ENCODE measurements at places on chromosomes 3 and 15.
A peak's percentile ranks its signal among the peaks of the same experiment; 100 is the strongest.

GRCh38 chr15:68470049-68470742 is 38.2 kb upstream of the ITGA11 start:
- no peak for DNase-seq

DNA sequence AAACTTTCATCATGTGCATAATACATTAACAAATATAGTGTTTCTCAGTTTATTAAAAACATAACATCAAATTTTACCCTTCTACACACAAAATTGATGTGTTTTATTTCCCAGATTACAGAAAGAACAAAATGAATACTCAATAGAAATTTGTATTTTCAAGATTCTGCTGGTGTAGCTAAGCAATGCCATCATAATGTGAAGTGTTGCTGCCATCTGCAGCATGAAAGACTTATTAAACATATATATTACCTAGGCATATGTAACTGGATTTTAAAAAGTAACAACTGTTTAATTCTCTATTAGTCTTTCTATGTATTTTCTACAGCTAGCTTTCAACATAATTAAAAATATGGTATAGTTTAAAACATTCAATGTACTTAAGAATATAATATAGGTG is 27.5 kb downstream of the PLSCR5 start:
- DNase-seq: no peak

DNA sequence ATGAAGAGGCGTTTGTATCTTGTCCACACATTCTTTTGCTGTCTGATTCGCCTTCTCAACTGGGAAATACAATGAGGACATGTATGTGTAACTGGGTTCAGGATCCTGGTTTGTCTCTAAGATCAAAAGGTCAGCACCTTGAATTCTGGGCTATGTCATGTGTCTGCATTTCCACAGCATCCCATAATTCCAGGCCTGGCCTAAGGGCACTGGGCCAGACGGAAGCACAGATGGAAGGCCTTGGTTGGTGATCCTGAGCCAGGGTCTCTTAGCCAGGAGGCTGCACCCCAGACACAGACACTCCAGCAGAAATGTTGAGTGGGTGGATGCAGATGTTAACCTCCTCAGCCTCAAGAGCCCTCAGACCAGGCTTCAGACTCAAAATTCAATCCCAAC is 23.7 kb upstream of the HERC1 start:
- no peak for DNase-seq

DNA sequence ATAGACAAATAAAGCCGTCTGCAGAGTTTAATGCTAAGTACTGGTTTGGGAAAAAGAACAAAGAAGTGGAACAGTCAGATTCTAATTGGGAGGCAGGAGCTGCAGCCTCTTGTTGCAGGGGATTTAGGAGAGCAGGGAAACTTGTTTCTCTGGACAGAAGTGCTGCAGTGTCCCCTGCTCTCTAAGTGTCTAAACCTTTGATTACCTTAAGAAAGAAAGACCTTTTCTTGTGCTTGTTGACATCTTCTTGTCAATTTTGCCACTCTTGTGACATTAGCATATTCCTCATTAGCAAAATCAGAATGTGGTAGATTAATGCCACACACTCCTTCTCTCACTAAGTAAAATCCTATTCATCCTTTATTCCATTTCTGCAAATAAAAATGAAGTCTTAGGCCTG is 38.8 kb downstream of the TRAT1 start:
- DNase-seq: no peak

- DNase-seq: no peak
Observed at GRCh38 chr15:100731267-100732152, 129.1 kb downstream of the ASB7 start.

- no peak for DNase-seq
Observed at GRCh38 chr3:185645596-185646381, 59.7 kb downstream of the SENP2 start.

DNA sequence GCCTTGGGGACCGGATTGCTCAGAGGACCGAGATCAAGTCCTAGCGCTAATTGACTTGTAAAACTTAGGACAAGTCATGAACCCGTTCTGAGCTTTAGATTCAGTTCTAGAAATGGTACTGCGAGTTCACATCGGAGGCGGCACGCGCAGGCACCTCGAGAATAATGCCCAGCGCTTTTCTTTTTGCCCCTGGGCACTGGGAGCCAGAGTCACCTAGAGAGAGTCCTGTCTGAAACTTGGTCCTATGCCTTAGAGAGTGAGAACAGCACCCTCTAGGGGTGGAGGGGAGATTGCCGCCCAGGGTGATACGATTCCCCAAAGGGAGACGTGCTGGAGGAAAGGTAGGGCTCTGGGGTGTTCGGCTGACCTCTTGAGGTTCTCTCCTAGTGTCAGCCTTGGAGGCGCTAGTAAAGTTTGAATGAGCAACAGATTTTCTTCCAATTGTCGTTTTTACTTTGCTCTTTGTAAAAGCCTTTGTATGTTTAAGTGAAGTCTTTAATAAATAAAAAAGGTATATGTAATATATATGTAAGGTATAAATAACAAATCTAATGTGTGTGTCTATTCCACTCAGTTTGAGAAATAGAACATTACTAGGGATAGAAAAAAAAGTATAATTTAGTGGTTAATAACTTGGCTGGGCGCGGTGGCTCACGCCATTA is 826 bp downstream of the EEF1AKMT4 start:
- peak; percentile 87 for DNase-seq

GRCh38 chr3:67781218-67781617 is 126.8 kb upstream of the SUCLG2 start:
- no peak for DNase-seq

- no peak for DNase-seq
Observed at GRCh38 chr3:109116031-109116430, 1.9 kb downstream of the MORC1 start.

DNA sequence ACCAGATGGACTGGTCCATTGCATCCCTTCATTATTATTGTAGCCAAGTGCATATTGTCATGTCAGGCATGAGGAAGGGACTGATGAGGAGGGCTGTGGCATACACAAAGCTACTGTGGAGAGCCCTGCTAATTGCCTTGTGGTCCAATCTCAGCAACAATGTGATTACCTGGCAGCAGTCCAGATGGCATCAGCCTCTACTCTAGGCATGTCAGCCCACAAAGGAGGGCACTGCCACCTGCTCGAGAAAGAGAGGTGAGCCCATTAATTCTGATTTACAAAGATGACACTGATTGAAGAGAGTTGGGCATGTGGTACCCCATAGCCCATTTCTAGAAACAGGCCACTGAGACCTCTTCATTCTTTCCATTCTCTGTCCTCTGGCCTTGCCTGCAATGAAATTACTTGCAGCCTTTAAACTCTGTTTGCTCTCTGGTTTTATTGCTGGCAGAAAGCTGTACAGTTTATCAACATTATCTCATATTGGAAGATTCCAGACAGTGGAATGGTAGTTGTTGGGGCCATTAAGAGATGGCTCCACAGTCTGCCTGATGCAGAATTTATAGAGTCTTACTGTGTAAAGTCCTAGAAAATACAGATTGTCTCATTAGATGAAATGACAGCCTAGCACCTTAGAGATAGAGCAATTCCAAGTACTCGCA is 307.7 kb downstream of the ARPP21 start:
- DNase-seq: no peak

GRCh38 chr15:71011503-71012155 is 103.6 kb upstream of the THSD4 start:
- DNase-seq: no peak

GRCh38 chr3:52053307-52054304 is 2.8 kb downstream of the DUSP7 start:
- DNase-seq: peak; percentile 32

GRCh38 chr15:27101982-27102381 is 131.0 kb downstream of the GABRG3 start:
- no peak for DNase-seq

- DNase-seq: no peak
Observed at GRCh38 chr15:95448531-95449229, 881.8 kb upstream of the NR2F2 start.

- DNase-seq: no peak
Observed at GRCh38 chr15:81029414-81030300, 28.9 kb downstream of the TLNRD1 start.

DNA sequence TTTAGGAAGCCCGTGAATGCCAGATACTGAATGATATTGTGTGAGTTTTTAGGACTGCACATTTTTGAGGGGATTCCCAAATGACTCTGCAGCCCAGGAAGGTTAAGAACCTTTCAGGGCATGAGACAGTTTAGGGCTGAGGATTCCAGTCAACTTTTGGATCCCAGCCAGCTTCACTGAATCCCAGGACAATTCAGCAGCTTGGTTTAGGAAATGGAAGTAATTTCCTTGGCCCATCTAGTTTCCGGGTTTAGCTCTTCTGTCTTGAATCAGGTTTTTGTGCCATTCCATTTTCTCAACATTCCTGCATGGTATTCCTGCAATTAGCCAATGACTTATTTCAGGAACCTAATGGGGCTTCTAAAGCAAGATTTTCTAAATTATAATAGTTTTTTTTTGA is 253.9 kb downstream of the LSAMP start:
- no peak for DNase-seq

- no peak for DNase-seq
Observed at GRCh38 chr15:77684341-77685081, 51.8 kb upstream of the LINGO1 start.

DNA sequence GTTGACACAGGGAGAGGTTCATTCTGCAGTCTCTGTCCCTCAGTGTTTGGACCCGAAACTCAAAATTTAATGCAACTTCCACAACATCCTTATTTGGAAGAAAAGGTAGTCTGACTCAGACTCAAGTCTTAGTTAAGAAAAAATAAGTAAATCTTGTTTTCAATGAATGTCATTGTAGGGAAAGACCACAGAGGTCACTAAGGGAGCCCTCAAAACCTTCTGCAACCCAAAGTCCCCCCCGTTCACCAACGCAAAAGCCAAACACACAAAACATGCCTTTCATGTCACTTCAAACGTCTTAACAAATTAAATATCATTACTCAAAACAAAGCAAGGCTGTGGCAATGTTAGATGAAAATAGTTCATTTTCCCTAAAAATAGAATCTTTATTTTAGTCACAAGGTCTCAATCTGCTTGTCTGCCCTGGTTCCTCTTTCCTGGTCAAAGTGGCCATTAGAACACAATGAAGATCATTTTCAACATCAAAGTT is 20.9 kb upstream of the SSUH2 start:
- DNase-seq: no peak

DNA sequence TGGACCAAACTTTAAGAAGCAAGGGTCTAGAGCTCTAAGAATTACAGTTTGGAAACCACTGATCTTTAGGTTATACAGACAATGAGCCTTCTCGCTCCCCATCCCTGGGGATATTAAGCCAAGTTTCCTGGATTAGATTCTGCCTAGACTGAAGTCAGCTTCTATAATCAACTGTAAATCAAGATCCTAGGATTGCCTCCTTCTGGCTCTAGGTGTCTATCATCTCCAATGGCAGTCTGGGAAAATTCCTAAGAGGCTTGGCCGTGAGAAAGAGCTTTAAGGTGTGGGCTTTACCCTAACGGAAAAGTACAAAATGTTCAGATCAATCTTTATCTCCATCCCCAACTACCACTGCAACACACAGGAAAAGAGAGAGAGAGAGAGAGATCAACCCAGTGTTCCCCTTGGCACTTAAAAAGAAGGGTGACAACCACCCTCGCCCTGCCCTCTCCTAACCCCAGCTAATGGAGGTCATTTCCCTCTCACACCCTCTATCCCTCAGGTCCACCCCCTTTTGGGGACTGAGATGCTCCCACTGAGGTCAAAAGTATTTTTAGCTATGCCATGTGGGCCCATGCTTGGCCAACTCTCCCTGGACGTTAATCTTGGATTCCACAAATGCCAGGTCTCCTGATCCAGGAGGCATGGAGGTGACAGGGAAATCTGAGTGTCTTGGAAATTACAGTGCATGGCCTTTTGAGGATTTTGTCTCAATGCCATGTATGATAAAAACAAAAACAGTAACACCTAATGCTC is 202.8 kb upstream of the BCL6 start:
- no peak for DNase-seq

DNA sequence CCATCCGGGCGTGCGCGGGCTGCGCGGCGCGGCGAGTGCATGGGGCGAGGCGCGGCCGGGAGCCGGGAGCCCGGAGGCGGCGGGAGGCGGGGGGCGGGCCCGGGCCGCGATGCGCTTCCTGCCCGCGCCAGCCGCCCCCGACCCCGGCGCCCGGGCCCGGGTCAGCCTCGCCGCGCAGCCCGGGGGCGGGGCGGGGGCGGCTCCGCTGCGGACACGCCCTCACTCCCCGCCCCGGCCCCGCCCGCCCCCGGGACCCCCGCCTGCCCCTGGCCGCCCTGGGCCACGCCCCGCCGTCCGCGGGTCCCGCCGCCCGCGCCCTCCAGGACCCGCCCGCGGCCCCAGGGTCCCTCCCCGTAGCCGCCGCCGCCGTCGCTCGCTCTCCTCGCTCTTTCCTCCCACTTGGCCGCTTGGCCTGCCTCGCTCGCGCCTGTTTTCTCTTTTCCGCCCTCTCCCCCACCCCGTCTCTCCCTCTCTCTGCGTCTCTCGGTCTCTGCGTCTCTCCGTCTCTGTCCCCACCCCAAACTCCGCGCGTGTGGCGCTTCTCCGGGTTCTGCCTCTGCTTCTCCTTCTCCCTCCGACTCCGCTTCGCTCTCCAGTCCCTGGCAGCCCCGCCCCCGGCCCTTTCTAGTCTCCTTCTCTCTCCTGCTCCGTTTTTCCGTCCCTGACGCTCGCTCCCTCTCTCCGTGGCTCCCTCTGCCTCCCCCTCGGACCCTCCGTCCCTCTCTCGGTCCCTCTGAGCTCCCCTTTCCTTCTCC is at the start of gene PLXND1:
PLXND1 (minus strand) TSS at position 41 of the 755 bp plus-strand sequence; CDS start at position 4, 37 bp downstream.
- no peak for DNase-seq

DNA sequence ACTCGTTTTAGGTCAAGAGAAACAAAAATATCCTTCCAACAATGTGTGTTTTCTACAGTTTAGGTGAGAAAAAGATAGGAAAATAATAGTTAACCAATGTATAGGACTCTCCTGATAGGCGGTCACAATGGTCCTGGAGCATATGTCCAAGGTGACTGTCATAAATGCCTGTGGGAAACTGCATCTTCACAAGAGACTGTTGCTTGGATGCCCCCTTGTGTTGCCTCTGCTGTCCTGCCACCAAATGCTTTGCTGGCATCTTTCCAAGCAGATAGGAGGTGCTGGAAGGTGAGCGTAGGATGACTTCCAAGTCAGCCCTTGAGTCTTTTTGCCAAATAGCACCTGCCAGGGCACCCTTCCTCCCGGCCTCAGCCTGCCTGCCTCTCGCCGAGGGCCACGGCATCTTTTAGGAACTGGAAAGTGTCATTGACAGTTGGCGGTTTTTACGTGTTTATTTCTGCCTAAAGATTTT is 24.1 kb upstream of the SACM1L start:
- peak; percentile 40 for DNase-seq

All from activated T-cell treated with anti-CD3 and anti-CD28 coated beads for 48 hours (primary cell).